ENCODE measurements at places on chromosomes 7 and 10.

GRCh38 chr10:526651-527312 lies 162.7 kb downstream of the DIP2C start:
- no peak for DNase-seq

DNA sequence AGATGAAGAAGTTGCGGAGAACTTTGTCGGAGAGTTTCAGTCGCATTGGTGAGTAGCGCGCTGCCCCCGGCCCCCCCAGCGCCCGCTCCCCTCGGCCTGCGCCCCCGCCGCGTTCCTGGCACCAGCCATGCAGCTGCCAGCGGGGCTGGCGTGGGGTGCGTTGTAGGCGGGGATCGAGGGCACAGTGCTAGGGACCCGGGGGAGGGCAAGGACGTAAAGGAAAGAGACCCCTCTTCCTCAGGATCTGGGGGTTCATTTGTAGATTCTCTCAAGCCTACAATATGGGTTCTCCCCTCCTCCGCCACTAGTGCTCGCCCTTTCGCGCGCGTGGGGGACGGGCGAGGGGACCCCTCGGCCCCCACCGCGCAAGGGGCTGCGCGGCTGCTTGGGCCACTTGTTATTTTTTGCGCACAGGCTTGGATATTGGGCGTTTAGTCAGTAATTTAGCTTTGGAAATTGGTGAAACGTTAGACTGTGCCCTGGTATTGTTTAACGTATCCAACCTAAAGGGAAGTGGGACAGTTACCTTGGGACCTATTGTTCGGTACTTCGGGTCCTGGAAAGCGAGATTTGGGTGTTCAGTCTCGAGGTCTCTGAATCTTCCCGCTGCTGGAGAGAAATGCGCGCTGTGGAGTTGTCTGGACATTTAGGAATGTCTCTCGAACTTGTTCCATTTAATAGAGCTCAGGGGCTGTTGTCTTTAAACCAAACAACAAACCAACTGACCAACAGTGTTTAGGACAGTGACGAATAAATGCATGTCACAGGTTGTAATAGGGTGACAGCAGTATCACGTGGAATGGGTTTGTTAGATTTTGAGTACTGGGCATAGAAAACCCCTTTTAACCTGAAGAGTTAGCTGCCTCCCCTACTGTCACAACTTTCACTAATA lies 796 bp downstream of the CDK14 start:
- DNase-seq, result no peak

- DNase-seq, result no peak
Observed at GRCh38 chr10:5450605-5451384, 38.4 kb downstream of the NET1 start.

DNA sequence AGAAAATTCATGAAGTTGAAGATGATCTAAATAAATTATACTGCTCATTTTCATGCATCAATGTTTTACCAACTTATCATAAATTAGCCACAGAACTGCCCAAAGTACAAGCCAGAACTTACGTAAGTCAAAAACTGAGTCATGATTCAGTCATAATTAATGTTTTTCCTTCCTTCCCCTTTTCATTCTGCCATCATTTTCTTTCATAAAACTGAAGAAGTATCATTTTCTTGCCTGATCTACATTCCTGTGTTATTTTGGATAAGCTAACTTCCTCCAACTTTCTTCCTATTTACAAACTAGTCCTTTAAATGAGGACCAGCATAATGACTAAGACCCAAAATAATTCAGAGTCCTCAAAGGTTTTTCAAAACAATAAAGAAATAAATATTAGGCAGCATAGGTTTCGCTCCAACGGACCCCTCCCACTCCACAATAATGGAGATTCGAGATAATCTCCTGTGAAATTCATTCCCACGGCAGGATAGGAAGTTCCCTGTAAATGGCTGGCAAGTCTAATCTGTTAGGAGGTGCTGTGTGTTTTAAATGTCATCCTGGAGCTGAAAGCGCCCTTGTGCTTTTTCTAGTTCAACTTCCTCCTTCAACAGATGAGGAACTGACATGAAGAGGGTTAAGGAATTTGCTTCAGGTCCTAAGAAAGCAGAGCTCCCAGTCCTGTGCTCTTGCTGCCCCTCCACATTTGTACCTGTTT lies 218.9 kb downstream of the DOCK4 start:
- no peak for DNase-seq

- no peak for DNase-seq
Observed at GRCh38 chr10:106513352-106513771, 651.1 kb downstream of the SORCS1 start.

DNA sequence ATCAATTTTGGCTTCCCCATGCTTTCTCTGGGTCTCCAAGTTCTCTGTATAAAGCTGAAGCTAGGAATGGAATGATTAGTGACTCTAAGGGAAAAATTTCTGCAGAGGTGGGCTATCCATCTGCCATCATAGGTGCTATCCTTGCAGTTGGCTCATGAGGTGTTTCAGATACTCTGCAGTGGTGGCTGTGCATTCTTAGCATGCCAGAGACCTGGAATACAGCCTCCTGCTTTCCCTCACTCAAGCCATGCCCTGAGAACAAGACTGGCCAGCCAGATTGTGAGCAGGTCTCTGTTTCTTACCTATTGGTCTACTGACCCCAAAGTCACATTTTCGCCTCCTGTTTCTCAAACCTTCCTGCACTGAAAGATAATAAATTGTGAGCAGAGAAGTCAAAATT lies 719.6 kb downstream of the CCSER2 start:
- DNase-seq, result no peak

DNA sequence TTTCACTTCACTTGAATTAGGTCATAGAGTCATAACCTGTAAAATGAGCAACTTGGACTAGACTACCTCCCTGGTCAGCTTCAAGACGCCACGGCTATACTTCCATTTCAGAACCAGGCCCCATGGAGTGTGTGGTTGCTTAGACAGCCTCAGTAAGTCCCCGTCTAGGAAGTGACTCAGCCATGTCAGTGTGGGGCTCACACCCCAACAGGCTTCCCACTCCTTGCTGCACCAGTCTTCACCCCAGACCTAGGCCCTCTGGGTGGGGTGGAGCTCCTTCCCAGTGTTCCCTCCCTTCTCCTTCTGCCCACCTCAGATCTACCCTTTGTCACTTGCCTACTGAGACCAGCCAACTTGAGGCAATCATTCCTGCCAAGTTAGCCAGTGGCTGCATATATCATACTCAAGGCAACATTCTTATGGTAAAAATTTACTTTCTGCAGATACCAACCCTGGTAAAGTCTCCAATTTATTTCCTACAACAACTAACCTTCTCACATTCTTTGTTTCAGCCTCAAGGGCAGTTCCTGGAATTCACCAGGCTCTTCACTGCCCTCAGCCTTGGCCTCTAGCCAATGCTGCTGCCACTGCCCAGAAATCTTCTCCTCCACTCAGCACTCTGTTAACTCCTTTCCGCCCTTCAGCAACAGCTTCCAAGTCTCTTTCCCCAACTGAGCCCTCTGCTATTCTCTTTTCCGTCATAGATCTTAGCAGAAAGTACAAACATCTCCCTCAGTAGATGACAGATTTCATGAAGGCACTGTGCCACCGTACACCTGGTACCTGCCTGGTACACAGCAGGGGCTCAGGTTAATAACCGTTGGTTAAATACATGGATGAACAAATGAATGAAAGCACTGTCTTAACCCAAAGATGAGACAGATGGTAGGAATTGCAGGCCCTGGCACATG lies 31.3 kb upstream of the ZNRF2 start:
- DNase-seq, result no peak

DNA sequence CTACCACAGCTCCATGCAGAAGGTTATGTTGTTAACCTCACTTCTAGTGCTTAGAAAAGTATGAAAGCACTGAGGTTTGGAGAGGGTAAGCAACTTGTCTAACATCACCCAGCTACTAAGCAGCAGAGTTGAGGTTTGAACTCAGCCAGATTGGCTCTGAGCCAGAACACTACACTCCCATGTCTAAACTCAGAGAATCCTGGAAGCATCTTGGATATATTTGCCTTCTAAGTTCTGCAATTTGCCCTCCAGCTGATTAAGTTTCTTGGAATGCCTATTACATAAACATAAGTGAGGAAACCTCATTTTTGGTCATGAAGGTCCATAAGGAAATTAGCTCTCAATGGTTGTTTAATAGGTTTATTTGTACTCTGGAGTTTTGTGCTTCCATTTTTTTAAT lies 78.1 kb upstream of the PHYHIPL start:
- no peak for DNase-seq

DNA sequence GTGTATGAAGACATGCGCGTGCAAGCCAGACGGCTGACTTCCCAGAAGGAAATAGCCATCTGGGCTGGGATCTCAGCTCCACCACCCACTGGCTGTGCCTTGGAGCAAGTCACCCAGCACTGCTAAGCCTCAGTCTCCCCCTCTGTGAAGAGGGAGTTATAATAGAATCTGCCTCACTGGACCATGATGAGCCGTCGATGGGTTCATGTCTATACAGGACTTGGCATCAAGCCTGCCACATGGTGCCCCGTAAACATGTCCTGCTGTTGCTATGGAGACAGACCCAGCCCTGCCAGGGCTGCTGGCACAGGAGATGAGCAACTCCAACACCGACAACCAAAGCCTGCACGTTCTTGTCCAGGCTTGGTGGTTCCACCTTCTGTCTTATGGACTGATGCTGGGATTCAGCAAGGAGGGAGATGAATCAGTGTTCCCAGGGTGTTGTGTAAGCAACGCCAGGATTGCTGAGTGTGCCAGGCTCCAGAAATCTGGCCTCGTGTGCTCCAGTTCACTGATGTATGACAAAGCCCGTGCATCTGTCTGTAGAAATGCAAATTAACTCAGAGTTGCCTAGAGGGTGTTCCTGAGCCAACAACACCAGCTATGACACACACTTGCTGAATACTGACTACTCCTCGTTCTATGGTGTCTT lies 5.6 kb downstream of the GPR15LG start:
- no peak for DNase-seq

- no peak for DNase-seq
Observed at GRCh38 chr7:157616426-157616825, 279.6 kb downstream of the DNAJB6 start.

GRCh38 chr7:5683280-5683670 lies 98.2 kb downstream of the RNF216 start:
- DNase-seq, result peak; percentile 54

DNA sequence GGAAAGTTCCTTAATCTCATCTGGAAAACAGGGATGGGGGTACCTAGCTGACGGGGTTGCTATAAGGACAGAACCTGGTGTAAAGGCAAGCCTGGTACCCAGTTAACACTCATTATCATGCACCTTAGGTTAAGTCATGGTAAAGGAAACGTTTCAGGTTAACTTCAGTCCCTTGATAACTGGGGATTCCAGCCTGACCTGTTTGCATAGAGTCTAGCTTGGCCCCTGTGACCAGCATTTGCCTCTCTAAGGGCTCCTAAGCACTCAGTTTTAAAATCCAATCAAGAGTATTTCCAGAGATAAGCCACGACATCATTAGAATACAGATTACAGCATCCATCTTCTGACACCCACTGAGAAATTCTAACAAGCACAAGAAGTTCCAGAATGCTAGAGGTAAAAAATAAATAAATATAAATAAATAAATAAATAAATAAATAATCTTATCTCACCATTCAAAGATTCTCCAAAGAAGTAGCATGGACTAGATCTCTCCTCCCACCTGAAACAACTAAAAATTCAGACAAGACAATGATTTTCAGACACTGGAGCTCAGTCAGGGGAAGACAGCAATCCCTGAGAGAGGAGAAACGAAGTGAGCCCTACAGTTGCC lies 184.6 kb downstream of the KCNMA1 start:
- no peak for DNase-seq

DNA sequence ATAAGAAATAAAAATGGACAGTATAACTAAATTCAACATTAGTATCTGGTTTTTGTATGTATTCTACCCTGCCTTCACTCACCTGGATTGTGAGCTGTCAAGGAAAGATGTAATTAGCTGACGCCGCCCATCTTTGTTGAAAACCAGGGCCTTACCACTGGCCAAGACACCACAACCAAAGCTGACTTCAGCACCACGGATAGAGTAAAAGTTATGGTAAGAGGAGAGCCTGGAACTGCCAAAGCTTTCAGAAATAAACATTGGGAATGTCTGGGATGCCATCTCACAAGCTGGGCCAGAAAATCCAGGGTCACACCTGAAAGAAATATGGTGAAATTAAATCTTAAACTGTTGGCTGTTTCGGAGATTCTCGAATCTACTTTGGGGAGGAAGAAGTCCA lies 190.1 kb upstream of the SLC26A5 start:
- DNase-seq, result no peak

GRCh38 chr7:152760854-152761748 lies 1.5 kb downstream of the ACTR3B start:
- DNase-seq, result no peak

GRCh38 chr7:42214060-42214679 lies 22.8 kb downstream of the GLI3 start:
- DNase-seq, result no peak

DNA sequence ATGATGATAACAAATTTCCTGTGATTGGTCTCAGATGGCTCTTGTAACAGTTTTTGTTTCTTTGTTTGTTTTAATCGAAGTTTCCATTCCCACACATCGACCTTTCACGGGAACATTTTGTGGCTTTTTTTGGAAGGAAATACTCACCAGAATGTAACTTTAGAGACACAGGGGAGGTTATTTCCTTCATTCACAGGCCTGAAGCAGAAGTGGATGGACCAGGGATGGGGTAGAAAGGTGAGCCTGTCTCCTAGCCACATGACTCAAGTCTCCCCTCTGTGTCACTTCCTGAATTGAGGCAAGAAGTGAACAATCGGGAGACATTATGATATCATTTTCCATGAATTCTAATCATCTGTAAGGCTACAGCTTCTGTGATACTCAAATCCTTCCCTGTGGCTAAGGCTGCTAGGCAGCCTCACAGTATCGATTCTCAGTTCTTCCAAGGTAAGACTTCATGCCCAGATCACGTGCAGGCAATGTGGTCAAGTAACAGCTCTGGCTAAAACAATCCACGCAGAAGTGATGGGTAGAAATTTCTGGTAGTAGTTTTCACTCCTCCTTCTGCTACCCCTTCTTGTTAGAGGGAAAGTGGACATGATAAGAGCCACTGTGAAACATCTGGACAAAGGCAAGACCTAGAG lies 203.9 kb upstream of the NEBL start:
- DNase-seq, result no peak

DNA sequence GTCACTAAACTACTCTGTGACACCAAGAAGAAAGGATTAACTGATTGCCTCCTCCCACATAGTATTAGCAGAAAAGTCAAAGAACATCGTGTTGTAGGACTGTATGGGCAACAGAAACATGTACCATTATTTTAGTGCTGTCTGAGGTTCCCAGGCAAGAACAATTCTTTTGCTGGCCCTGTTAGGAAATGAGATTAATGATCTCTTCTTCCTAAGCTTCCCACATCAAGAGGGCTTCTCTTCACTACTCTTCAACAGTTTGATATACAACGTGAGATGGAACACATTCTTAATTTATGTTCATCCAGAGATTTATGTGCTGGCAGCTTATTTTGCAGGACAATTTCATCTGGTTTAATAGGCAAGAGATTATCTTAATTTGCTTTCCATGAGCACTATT lies 219.6 kb downstream of the DOCK4 start:
- no peak for DNase-seq

All from activated CD8-positive, alpha-beta memory T cell treated with anti-CD3 and anti-CD28 coated beads, Interleukin-2, amount 10 ng/mL, durations not matched to agents 7 days and 5 days (primary cell).